Spleen (tissue), 13 donors: ENCODE measurements at places on chromosomes 1 and 21.
A peak's percentile ranks its signal among the peaks of the same experiment; 100 is the strongest.

- DNase-seq, result no peak
- H3K27ac ChIP-seq, result no peak overlapping the region
- H3K36me3 ChIP-seq, result peaks cover 82% of the 10 kb centered on the region
- H3K4me3 ChIP-seq, result no peak overlapping the region
- no peaks in the 10 kb centered on the region for H3K4me1 ChIP-seq
Measured at GRCh38 chr21:44318489-44319285, 18.8 kb downstream of the PFKL start.

DNA sequence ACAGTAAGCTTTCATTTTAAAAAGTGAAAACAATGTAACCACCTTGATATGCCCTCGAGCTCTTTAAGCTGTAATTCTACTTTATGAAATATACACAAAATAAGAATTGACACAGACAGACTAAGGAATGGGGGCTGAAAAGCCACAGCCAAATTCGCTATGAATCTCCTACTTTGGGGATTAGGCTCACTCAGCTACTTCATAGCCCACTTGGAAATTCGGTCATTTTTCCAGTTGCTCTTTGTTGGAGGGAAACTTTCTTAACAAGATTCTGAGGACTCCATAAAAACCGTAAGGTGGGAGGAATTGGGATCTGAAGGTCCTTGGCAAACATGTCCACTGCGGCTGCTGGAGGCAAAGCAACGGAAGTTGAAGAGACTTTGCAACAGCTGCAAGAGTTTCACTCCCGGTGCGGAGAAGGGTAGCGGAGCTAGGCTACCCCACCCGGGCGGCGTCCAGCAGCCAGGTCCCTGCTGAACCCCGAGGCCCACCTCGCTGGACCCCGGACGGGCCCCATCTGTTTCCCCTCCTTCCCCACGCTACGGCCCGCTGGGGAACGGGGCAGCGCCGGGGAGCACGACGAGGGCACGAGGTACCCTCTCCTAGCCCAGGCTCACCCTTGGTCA lies 634 bp downstream of the MYCBP start:
- H3K4me3 ChIP-seq, result peak overlapping the region; percentile 96
- H3K36me3 ChIP-seq, result no peaks in the 10 kb centered on the region
- DNase-seq, result no peak
- H3K27ac ChIP-seq, result peak overlapping the region; percentile 86
- H3K4me1 ChIP-seq, result peaks cover 53% of the 10 kb centered on the region

GRCh38 chr1:92736395-92736794 lies 48.5 kb downstream of the EVI5 start:
- no peaks in the 10 kb centered on the region for H3K27me3 ChIP-seq
- H3K36me3 ChIP-seq, result no peaks in the 10 kb centered on the region
- DNase-seq, result no peak
- H3K27ac ChIP-seq, result no peak overlapping the region

DNA sequence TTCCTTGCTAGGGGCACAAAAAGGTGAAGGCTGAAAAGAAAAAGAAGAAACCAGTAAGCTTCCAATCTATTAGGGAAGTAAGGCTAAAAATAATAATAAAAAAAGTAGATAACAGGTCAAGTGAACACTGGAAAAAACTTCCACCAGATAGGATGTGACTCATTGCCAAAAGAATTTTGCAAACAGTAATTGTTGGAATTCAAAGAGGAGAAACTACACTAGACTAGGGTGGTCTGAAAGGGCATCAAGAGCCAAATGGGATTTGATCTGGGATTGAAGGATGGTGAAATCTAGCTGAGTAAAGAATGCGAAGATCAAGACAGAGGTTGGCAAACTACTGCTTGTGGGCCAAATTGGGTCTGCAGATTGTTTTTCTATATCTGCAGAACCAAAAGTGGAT lies 6.0 kb upstream of the ST6GALNAC3 start:
- H3K4me1 ChIP-seq, result no peaks in the 10 kb centered on the region
- no peak overlapping the region for H3K4me3 ChIP-seq
- peak overlapping the region; percentile 46 for H3K27ac ChIP-seq
- H3K27me3 ChIP-seq, result no peaks in the 10 kb centered on the region

DNA sequence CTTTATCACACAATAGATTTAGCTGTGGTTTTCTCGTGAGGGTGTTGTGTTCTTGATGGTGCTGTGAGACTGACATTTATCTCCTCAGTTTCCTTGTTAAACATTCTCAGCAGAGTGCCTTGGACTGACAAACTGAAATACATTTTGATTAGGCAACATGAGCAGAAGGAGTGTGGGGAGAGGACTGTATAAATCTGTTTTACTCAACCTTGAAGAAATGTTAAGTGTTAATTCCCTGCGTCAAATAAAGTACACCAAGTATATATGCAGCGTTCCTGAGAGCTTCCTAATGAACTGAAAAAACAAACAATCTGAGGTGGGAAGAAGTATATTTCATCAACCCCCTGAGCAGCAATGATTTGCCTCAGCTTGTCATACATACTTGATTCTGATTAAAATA lies 540.3 kb upstream of the B3GALT2 start:
- H3K4me1 ChIP-seq, result no peaks in the 10 kb centered on the region
- no peak overlapping the region for H3K4me3 ChIP-seq
- no peak overlapping the region for H3K27ac ChIP-seq
- H3K27me3 ChIP-seq, result no peaks in the 10 kb centered on the region
